ENCODE measurements at places on chromosomes 12 and 14.

DNA sequence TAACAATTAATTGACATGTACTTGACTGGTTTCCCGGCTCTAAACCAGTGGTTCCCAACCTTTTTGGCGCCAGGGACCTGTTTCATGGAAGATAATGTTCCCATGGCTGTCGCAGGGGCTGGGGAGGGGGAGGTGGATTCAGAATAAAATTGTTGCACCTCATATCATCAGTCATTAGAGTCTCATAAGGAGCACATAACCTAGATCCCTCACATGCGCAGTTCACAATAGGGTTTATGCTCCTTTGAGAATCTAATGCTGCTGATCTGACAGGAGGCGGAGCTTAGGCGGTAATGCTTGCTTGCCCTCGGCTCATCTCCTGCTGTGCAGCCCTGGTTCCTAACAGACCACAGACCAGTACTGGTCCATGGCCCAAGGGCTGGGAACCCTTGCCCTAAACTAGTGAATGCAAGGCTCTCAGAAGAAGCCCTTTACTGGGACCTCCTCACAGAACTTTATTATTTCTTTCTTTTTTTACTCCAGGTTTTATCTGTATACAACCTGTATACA, 86.4 kb upstream of the SINHCAF start:
- no peak for DNase-seq

GRCh38 chr12:31896514-31897039, 62.6 kb upstream of the RESF1 start:
- peak; percentile 72 for DNase-seq

- DNase-seq = no peak
These were observed 735.4 kb upstream of the TMEM132C start for GRCh38 chr12:127531542-127531941.

DNA sequence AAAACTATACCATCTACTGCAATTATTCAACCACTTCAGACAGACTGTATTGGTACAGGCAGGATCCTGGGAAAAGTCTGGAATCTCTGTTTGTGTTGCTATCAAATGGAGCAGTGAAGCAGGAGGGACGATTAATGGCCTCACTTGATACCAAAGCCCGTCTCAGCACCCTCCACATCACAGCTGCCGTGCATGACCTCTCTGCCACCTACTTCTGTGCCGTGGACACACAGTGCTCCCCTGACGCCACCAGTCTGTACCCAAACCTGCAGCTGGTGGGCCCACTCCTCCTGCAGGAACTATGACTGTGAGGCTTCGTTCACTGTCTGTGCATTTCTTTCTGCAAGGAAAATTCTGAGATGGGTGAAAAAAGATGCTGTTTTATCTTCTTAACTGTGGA, 284.7 kb downstream of the DAD1 start:
- no peak for DNase-seq

DNA sequence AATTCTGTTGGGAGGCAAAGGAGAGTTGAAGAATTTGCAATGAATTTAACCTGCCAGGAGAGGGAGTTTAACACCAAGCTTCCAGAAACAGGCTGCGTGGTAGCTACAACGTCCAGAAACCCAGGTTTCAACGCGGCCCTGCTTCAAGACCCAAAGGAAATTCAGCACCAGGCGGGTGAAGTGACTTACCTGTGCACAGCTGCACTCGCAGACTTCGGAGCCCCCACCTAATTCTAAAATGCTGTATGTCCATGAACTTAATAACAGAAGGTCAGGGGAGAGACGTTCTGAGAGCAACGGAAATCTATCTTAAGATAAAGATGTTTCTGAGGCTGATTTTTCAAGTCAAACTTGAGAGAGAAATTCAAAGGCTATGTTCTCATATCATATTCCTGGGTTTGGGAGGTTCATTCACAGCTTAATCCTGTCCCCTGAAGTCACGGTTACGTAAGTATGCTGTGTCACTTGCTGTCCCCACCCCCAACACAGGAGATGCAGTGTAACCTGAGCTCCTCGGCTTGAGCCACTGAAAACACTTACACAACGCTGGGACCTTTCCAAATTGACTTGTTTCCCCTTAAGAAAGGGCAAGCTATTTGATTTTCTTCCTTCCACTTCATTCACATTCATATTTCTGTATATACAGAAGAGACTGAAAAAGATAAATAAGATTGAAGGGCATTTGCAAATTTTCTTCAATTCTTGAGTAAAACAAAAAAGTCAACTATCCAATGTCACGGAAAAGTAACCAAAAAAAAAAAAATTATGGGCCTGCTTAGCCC, 22.7 kb downstream of the CLIP1 start:
- peak; percentile 24 for DNase-seq

DNA sequence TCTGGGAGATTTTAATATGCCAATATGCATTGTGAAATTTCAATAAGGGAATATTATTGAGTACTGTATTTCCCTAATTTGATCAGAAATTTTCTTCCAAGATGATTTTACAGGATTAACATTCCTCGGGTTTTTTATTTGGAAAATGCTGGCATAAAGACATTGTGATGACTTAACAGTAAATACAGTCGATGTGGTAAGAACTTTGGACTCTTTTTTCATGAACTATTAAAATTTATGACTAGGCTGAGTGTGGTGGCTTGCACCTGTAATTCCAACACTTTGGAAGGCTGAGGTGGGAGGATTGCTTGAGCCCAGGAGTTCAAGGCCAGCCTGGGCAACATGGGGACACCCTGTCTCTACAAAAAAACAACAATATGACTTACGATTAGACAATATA, 197.1 kb upstream of the RASSF8 start:
- DNase-seq = no peak

DNA sequence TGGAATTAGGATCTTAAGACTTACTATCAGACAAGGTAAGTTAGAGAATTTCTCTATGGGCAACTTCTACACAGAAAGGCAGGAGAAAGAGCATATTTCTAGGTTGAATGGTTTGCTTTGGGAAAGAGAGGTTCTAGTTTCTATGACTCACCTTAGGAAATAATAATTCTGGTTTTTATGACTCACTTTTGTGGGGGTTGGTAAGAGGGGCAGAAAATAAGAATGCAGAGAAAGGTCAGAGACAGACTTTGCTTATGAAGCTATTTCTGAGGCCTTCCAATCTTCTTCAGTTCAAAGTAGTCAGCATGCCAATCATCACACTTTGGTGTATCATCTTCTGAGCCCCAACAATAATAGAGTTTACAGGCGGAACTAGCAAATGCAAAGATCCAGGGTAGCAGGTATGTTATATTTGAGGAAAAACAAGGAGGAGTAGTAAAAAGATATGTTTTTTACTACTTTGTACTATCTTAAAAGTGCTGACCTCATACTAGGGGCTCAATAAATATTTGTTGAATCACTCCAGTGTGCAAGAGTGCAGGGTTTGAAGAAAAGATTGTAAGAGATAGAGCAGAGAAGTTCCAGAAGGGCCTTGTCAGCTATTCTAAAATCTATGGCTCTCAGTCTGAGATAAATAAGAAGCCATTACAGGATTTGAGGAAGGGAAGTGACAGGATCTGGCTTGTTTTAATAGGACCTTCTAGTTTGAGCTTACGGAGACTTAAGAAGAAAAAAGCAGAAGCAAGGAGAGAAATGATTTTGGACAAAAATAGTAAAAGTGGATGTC, 56.7 kb upstream of the LRFN5 start:
- no peak for DNase-seq

- peak; percentile 22 for DNase-seq
These were observed 51.0 kb downstream of the BMAL2 start for GRCh38 chr12:27383429-27384260.

DNA sequence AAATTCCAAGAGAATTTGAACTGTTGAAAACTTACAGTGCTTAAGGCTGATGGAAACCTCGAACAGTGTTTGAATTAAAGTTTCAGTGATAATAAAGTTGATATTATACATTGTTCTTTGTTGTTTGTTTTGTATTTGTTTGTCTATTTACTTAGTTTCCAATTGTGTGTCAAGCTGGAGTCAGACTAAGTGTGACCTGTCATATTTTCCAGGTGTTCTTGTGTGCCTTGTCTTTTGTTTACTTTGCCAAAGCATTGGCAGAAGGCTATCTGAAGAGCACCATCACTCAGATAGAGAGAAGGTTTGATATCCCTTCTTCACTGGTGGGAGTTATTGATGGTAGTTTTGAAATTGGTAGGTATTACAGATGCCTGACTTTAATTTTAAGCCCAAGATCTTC, 6.0 kb downstream of the SLCO1C1 start:
- no peak for DNase-seq

DNA sequence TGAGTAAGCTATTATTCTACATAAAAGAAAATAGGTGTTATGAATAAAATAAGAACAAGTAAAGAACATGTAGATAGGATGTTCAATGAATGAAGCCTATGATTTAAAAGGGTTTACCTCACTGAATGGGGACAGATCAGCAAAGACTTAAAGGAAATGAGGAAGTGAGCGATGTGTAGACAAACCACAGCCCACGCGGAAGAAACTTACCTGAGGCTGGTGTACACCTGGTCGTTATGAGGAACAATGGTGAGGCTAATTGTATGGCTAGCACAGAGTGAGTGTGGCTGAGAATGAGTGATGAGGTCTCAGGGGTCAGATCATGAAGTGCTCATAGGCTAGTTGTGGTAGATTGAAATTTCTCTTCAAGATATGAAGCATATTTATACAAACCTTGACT, 221.7 kb downstream of the ALG10B start:
- DNase-seq = no peak

- no peak for DNase-seq
These were observed 34.6 kb downstream of the BEGAIN start for GRCh38 chr14:100552524-100553125.

DNA sequence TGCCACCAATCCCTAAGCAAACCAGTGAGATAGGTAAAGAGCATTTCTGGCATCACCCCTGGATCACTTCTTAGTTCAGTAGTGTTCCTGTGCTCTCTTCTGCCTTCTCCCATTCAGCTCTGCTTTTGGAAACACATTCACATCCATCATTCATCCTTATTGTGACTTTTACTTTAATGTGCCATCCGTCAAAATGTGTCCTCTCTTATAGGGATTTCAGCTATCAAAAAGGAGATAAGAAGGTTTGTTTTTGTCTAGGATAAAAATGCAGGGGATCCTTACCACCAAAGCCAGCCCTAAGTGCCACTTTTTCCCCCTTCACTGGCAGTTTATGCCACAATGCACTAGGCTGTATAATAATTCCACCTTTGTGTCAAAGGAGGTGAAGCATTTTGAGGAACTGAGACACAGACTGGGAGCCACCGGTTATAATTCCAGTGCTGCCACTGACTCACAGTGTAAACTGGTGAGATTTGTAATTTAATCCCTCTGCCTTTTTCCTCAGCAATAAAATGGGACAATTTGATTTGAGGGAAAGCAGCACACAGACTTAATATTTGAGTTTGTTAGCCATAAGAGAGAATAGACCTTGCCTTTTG, 158.6 kb downstream of the PAX9 start:
- DNase-seq = no peak

- DNase-seq = no peak
These were observed 5.2 kb downstream of the TRAFD1 start for GRCh38 chr12:112130441-112130998.

DNA sequence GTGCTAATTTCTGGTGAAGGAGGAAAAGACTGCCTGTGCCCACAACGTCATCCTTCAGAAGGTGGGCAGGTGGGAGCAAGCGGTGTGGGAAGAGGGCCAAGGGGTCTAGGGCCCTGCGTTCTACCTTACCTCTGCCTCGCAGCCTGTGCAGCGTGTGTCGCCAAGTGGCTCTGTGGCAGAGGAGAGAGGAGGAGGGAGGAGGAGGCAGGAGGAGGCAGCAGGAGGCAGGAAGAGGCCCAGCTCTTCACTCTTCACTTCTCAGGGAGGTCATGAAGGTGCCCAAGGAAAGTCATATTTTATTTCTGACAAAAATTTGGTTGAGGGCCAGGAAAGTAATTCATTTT, 177.9 kb downstream of the MYRFL start:
- DNase-seq = no peak

DNA sequence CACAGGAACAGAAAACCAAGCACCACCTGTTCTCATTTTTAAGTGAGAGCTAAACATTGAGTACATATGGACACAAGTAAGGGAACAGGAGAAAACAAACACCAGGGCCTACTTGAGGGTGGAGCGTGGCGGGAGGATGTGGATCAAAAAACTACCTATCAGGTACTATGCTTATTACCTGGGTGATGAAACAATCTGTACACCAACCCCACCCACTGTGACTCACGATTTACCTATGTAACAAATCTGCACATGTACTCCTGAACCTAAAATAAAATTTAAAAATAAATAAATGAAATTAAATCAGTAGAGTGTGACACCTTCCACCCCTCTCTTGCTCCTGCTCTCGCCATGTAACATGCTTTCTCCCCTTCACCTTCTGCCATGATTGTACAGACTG, 615.5 kb downstream of the RPL10L start:
- no peak for DNase-seq

DNA sequence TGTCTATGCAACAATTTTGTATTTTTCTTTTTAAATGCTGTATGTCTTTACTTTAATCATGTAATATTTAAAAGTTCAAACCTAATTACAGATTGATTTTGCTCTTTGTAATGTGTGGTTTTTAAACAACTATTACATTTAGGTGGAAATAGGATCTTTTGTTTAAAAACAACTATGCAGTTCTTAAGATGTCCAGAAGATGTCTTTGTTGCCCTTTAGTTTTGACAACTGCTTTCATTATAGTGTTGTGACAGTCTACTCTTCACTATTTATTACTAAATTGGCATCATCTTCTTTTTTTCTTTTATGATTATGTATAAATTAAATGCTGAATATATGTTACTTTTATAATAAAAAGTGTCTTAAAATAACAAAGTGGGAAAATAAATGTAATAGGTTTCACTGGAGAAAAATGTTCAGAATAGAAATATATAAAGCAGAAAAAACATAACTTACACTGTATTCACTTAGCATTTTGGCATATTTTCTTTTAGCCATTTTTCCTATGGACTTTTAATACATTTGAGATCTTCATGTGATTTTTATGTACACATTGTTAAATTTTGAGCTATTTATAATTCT, 27.1 kb upstream of the PCNX4 start:
- no peak for DNase-seq

DNA sequence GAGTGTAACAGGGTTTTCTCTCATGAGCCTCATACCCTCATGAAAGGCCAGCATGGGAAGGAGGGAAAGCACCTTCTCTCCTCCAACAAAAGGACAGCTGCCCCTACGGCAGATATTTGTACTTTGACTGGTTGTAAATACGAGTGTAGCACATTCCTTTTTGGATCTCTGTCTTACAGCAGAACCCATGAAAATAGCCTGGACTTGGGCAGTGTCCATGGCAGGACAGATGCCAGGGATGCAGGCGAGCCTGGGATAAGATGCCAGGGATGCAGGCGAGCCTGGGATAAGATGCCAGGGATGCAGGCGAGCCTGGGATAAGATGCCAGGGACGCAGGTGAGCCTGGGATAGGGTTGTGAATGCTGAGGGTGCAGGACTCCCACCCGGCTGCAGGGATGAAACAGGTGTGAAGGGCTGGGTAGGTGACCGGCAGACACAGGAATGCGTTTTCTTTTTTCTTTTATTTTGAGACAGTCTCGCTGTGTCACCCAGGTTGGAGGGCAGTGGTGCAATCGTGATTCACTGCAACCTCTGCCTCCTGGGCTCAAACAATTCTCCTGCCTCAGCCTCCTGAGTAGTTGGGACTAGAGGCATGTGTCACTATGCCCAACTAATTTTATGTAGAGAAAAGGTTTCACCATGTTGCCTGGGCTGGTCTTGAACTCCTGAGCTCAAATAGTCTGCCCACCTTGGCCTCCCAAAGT, 120.0 kb downstream of the BEGAIN start:
- no peak for DNase-seq

Data from stimulated activated CD4-positive, alpha-beta T cell treated with anti-CD3 and anti-CD28 coated beads, TNF-alpha, amount 100 ng/mL, for 1 hour (primary cell).